ENCODE measurements at places on chromosomes 13 and 19. TPM values are rescaled to one million over a fixed set of nuclear protein-coding genes. Genes with fewer than 3 reads are reported as not detected.

- H3K4me1 ChIP-seq, result peaks cover 4% of the 10 kb centered on the region
- H3K36me3 ChIP-seq, result no peaks in the 10 kb centered on the region
- no peak overlapping the region for H3K4me3 ChIP-seq
- H3K27me3 ChIP-seq, result peaks cover 8% of the 10 kb centered on the region
- no peak for DNase-seq
- no peak overlapping the region for H3K27ac ChIP-seq
Measured at GRCh38 chr19:53960187-53960586, 2.5 kb upstream of the CACNG8 start.

DNA sequence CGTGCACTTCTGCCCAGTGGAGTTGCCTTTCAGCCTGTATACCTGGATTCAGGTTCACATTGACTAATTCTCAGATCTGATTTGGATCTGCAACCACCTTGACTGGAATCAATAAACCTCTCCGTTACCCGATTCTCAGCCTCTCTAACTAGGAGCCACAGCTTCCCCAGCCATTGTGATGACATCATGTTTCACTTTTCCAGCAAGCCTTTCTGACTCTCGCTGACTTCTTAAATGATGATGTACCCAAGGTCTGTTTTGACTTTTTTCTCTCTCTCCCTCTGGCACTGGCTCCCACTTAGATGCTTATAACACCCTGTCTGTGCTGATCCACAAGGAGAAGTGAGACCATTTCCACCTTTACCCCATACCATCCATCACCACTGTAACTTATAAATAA is 13.5 kb upstream of the FAM124A start:
- no peak overlapping the region for H3K27ac ChIP-seq
- H3K4me1 ChIP-seq, result no peaks in the 10 kb centered on the region
- no peaks in the 10 kb centered on the region for H3K36me3 ChIP-seq
- H3K27me3 ChIP-seq, result no peaks in the 10 kb centered on the region

GRCh38 chr19:30647891-30648720 is 275.9 kb downstream of the ZNF536 start:
- peaks cover 5% of the 10 kb centered on the region for H3K27me3 ChIP-seq
- H3K36me3 ChIP-seq, result no peaks in the 10 kb centered on the region
- no peak overlapping the region for H3K4me3 ChIP-seq
- peaks cover 4% of the 10 kb centered on the region for H3K4me1 ChIP-seq
- no peak for DNase-seq

DNA sequence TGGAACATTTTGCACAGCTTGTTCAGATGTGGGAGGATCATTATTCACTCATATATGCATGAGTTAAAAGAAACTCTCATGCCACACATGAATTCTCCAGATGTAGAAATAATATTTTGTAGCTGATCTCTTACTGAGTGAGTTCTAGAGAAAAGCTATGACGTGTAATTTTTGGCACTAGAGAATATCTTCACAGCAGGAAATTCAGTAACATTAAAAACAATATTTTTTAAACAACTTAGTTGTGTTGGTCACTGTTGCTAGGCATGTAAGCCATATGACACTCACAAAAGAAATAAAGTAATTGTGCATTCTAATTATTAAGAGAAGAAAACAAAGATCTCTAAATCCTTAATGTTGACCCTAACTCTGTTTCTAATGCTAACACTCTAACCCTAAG is 371.4 kb upstream of the SLC10A2 start:
- no peak overlapping the region for H3K4me3 ChIP-seq
- no peaks in the 10 kb centered on the region for H3K27me3 ChIP-seq
- no peak overlapping the region for H3K27ac ChIP-seq
- DNase-seq, result peak; percentile 86

DNA sequence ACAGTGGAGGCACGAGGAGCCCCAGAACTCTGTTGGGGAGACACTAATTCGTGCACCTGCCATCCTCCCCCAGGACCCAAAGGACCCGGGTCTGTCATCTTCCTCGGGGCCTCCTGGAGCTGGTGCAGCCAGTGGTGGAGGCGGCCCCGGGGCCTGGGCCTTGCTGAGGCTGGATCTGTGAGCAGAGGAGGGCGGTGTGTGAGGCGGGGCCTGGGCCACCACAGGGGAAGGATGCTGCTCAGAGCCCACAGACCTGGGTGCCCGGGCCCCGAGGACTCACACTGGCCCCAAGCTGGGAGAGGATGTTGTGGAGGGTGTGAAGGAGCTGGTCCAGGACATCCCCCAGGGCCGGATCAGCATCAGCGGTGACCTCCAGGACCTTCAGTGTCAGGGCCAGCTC is 8.3 kb downstream of the IFNL3 start:
- no peak overlapping the region for H3K4me3 ChIP-seq
- H3K27ac ChIP-seq, result no peak overlapping the region
- H3K4me1 ChIP-seq, result no peaks in the 10 kb centered on the region
- no peak for DNase-seq
- H3K36me3 ChIP-seq, result no peaks in the 10 kb centered on the region

- H3K27ac ChIP-seq, result no peak overlapping the region
- no peaks in the 10 kb centered on the region for H3K4me1 ChIP-seq
- H3K36me3 ChIP-seq, result no peaks in the 10 kb centered on the region
- DNase-seq, result no peak
Measured at GRCh38 chr19:21587117-21587461, 81.7 kb downstream of the ZNF429 start.

DNA sequence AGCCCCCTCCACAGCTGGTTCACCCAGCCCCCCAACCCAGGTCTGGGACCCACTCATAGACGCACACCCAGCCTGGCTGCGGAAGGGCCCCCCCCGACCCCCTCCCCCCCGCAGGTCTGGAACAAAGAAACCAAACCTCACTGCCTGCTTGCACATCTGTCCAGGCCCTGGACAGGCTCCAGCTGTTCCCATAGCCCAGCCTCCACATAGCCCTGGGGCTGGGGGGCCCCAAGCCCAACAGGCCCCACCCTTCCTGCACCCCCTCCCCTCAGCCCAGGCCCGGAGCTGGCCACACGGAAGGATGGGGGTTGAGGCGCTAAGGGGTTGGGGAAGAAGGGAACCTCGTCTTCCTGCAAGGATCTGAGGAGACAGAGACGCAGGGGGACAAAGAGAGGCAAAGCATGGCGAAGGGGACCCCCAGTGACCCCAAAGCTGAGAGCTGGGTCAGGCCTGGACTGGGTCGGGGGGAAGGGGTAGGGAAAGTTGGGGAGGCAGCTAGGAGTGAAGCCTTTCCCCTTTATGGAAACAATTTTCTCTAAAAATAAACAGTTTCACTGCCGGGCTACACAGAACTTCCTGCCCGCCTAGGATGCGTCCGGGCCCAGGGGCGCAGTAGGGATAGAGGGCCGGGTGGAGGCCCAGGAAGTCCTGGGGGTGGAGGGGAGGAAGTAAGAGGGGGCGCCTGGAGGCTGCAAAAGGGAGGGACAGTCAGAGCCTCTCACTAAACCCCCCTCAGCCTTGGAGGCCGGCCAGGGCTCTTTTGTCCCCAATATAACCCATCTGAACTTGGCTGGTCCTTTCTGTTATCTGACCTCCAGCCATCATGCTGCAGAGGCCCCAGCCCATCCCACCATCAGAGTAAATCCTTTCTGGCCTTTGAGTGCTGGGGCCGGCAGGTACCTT is 2.4 kb downstream of the KANK2 start:
- peaks cover 23% of the 10 kb centered on the region for H3K36me3 ChIP-seq
- DNase-seq, result peak; percentile 79
- H3K4me1 ChIP-seq, result peaks cover 13% of the 10 kb centered on the region

DNA sequence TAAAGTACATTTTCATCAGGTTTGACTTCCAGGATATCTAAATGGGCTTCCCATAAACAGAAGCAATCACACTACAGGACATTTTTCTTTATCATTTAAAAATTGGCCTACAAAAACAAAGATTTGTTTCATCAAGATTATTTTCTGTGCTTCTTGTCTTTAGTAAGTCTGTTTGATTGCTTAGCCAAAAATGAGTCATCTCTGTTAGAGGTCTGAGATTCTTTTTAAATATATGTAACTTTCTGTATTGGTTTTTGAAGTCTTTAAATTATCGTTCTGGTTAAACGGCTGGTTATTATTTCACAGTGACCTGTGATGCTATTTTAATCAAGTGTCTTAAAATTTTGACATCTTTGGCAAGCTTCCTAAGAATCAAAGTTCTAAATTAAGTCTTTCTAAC is 62.7 kb downstream of the SLITRK1 start:
- no peak for DNase-seq
- no peaks in the 10 kb centered on the region for H3K27me3 ChIP-seq
- H3K4me1 ChIP-seq, result no peaks in the 10 kb centered on the region
- no peaks in the 10 kb centered on the region for H3K36me3 ChIP-seq

GRCh38 chr19:44602081-44602480 is 11.3 kb upstream of the IGSF23 start:
- H3K4me3 ChIP-seq, result no peak overlapping the region
- no peaks in the 10 kb centered on the region for H3K27me3 ChIP-seq
- H3K27ac ChIP-seq, result no peak overlapping the region
- no peaks in the 10 kb centered on the region for H3K36me3 ChIP-seq
- DNase-seq, result no peak
- H3K4me1 ChIP-seq, result peaks cover 12% of the 10 kb centered on the region

DNA sequence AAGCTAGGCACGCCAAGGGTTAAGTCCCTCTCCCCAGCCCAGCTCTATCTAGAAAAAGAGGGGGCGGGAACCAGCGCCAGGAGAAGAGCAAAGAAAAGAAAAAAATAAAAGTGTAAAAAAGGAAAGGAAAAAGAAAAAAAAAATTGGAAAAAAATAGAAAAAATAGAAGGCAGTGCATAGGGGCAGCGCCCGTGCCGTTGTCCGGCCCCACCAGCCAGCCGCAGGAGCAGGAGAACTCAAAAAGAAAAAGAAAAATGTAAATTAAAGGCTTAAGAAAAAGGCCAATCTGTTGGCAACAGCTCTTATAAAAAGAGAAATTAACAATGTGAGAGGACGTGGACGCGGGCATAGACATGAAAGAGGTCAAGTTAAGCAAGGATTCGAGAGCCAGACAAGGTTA is 105.4 kb upstream of the ZNF98 start:
- no peaks in the 10 kb centered on the region for H3K36me3 ChIP-seq
- H3K4me3 ChIP-seq, result no peak overlapping the region
- H3K27ac ChIP-seq, result no peak overlapping the region
- no peaks in the 10 kb centered on the region for H3K4me1 ChIP-seq

DNA sequence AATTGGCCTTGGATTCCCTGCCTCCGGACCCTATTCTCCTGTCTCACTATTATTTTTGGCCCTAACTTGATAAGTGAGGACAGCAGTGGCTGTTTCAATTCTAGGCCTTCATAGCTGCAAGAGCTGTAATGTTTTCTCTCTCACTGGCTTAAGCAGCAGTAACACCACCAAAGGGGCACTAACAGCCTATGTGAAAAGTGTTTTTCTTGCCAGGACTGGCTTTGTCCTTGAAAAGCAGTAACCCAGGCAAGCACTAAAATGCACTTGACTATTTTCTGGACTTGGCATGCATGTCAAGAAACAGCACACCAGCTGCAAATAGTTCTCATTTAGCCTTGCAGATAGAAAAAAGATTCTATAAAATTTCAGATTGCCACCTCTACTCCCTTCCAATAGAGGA is 9.3 kb upstream of the FBXL3 start:
- no peaks in the 10 kb centered on the region for H3K27me3 ChIP-seq
- no peak overlapping the region for H3K27ac ChIP-seq
- no peak overlapping the region for H3K4me3 ChIP-seq
- H3K4me1 ChIP-seq, result no peaks in the 10 kb centered on the region
- no peaks in the 10 kb centered on the region for H3K36me3 ChIP-seq

GRCh38 chr13:49307365-49307764 is 59.6 kb downstream of the CDADC1 start:
- no peak for DNase-seq
- H3K27me3 ChIP-seq, result no peaks in the 10 kb centered on the region
- no peak overlapping the region for H3K4me3 ChIP-seq
- H3K27ac ChIP-seq, result peak overlapping the region; percentile 7
- no peaks in the 10 kb centered on the region for H3K36me3 ChIP-seq

- no peak overlapping the region for H3K27ac ChIP-seq
- H3K27me3 ChIP-seq, result no peaks in the 10 kb centered on the region
- H3K36me3 ChIP-seq, result no peaks in the 10 kb centered on the region
- H3K4me1 ChIP-seq, result no peaks in the 10 kb centered on the region
Measured at GRCh38 chr13:60893801-60894200, 496.8 kb downstream of the TDRD3 start.

DNA sequence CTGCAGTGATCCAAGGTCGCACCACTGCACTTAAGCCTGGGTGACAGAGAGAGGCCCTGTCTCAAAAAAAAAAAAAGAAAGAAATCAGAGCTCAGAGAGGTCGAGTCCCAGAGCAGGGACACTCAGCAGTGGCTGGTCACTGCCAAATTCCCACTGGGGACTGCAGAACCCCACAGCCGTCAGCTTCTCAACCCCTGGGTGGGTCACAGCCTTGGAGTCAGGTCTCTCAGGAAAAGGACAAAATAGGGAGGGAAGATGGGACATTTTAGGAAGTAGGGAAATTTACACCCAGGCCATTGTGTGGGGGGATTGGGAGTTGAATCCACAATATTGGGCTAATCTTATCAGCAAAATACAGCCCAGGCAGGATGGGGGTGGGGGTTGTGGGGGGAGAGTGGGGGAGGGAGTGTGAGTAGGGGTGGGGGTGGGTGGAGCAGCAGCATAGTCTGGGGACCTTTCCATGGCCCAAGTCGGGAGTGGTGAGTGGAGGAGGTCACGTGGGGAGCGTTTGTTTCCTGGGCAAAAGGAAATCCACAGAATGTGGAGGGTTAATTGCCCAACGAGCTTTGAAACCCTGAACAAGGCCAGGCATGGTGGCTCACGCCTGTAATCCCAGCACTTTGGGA is 5.0 kb upstream of the CCDC194 start:
- H3K27me3 ChIP-seq, result peaks cover 4% of the 10 kb centered on the region
- H3K27ac ChIP-seq, result no peak overlapping the region
- H3K36me3 ChIP-seq, result no peaks in the 10 kb centered on the region
- no peak overlapping the region for H3K4me3 ChIP-seq
- no peak for DNase-seq

- no peak overlapping the region for H3K4me3 ChIP-seq
- peak overlapping the region; percentile 86 for H3K27ac ChIP-seq
- H3K4me1 ChIP-seq, result no peaks in the 10 kb centered on the region
- peak; percentile 36 for DNase-seq
Measured at GRCh38 chr19:3132971-3133792, 2.7 kb upstream of the GNA15 start.

DNA sequence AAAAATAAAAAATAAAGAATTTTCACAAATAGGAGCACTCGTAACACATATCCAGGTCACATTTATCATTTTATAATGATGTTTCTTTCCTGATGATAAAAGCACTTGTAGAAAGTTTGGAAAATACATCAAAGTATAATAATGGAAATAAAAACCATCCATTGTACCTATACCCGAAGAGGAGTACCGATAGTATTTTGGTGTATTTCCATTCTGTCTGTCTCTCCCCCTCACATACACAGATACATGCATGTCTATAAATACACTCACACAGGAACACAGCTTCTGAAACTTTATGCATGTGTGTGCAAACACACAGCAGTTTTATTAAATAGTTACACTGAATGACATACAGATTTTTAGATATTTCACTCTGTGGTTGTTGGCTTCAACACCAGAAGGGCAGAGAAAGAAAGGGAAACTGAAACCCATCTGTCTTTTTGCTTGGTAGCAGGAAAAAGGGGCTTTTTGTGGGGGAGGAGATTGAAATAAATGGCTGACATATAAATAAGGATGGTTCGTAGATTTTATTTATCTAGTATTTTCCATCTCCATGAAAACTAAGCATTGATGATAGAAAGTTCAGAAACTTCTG is 114.8 kb downstream of the LRCH1 start:
- DNase-seq, result no peak
- peaks cover 29% of the 10 kb centered on the region for H3K4me1 ChIP-seq
- H3K27me3 ChIP-seq, result no peaks in the 10 kb centered on the region
- no peak overlapping the region for H3K4me3 ChIP-seq
- H3K36me3 ChIP-seq, result no peaks in the 10 kb centered on the region

The MEIOSIN gene
- not detected for total RNA-seq

The PLA2G4C gene
- total RNA-seq, result 6.4 TPM

Measured in lung (tissue), 17 donors.